ENCODE measurements at places on chromosomes 5 and 9.

DNA sequence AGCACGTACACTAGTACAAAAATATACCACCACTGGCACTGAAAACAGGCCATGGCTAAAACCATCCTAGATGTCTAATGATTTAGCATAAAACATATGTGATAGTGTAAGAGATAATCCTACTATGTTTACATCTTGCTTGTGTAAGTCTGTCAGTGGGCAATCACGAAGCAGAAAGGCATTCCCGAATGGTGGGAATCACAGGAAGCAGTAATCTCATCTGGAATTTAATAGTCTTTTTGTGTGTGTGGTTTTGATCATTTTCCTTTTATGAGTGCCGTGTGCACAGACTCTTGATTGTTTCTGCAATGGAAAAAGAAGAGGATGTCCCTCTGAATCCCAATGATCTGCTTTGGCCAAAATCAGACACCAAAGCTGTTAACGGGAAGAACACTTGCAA, 200.5 kb downstream of the EBF1 start:
- DNase-seq, result no peak

DNA sequence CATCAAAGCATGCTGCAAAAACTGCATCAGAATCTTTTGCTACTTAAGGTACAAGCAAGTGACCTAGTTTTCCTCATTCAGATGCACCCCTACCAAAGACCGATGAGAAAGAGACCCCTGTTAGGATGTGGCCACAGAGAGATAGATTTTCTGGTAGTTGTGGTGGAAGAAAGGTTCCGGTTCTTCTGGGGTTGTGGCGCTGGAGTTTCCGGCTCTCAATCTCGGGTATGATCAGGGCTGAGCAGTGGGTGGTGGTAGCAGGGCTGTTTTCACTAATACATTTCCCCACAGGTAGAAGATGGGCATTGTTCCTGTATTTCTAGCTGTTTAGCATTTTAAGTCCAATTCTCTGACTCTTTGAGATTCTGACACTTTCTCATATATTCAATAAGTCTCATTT, 58.4 kb downstream of the PCSK1 start:
- DNase-seq, result no peak

DNA sequence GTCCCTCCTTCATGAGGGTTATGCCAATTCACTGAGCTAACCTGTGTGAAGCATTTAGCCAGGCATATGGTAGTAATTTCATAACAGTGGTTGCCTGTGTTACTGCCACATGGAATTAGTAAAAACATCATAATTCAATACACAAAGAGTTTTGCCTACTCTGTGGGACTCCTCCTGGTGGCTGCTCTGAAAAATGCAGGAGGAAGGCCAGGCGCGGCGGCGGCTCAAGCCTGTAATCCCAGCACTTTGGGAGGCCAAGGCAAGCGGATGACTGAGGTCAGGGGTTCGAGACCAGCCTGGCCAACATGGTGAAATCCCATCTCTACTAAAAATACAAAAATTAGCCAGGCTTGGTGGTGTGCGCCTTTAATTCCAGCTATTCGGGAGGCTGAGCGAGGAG, 547.3 kb downstream of the CDK5RAP2 start:
- DNase-seq, result no peak

GRCh38 chr9:124137009-124137943, 120.5 kb upstream of the NEK6 start:
- no peak for DNase-seq

GRCh38 chr9:98172604-98173003, 19.8 kb downstream of the CORO2A start:
- DNase-seq, result no peak

- no peak for DNase-seq
Observed at GRCh38 chr9:133275105-133276000, at the start of gene ABO. Gene ABO, minus strand, starts transcription at chr9:133275201.

- no peak for DNase-seq
Observed at GRCh38 chr9:38659538-38659937, 39.1 kb upstream of the ANKRD18A start.

DNA sequence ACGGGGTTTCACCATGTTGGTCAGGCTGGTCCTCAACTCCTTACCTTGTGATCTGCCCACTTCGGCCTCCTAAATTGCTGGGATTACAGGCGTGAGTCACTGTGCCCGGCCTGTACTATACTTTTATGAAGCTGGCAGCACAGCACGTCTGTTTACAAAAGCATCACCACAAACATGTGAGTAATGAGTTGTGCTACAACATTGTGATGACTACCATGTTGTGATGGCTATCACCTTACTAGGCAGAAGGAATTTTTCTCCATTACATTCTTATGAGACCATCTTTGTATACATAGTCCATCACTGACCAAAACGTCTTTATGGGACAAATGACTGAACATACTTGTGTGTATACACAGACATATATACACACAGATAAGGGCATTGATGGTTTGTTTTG, 1019.0 kb downstream of the CDH18 start:
- DNase-seq, result no peak

DNA sequence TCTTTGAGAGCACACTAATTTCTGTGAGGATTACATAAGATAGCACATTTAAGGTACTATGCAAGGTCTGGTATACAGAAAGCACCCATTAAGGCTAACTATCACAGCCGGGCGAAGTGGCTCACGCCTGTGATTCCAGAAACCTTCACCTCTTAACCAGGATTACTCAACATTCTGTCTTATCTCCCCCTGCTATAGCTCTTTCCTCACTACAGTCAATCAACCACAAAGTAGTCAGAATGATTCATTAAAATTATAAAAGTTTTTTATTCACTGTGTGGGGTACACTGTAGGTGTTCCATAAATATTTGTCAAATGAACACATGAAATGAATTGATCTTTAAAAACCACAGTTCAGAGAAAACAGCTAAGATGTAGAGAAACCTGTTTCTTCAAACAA, 48.7 kb downstream of the CHD1 start:
- no peak for DNase-seq

GRCh38 chr9:85553475-85553874, 188.3 kb downstream of the AGTPBP1 start:
- no peak for DNase-seq

- no peak for DNase-seq
Observed at GRCh38 chr5:171201310-171201709, 107.7 kb upstream of the TLX3 start.

- no peak for DNase-seq
Observed at GRCh38 chr9:122821278-122821943, 7.0 kb downstream of the PDCL start.

GRCh38 chr9:6090277-6091210, 75.1 kb upstream of the RANBP6 start:
- DNase-seq, result no peak

GRCh38 chr9:125438506-125439433, 177.1 kb downstream of the GAPVD1 start:
- no peak for DNase-seq

DNA sequence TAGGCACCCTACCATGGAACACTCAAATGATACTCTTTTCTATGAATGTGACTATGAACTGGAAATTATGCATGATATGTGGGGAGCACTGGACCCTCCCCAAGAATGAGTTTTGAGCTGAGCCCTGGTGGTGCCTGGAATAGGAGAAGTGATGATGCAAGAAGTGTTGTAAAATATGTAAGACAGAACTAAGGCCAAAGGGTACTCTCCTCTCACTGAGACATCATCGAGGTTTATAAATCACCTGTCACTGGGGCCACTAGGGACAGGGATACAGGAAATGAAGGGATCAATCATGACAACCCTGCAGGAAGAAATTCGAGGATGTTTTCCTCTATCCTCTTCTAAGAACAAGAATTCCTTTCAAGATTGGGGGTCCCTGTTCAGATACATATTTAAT, 45.4 kb downstream of the PCSK1 start:
- no peak for DNase-seq

- no peak for DNase-seq
Observed at GRCh38 chr9:109132567-109133021, 12.8 kb upstream of the TMEM245 start.

GRCh38 chr5:117769877-117770276, 1195.3 kb upstream of the SEMA6A start:
- DNase-seq, result no peak

DNA sequence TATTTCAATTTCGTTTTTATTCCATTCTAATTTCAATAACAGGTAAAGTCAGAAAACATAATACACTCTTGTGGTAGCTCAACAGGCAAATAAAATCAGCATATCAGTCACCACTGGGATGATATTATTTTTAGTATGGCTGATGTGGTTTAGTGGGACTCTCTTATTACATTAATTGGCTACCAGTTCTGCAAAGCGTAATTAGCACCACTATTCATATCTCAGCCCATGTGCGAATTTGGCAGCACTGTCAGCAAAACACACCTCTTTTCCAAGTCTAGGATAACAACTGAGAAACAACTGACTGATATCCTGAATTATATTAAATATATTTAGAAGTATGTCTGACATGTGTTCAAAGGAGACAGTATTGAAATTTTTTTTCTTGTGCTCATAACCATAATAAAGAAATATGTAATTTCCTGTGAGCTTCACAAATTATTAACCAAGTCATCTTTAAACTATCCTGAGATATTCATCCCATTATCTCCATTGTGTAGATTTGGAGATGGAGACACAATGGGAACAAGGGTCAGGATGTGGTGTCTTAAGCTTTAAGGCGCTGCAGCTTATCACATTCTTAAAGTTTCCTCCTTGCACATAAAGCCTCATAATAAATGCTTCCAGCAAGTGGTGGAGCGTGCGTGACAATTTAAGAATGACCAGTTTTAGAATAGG, 212.4 kb downstream of the TLE1 start:
- no peak for DNase-seq

DNA sequence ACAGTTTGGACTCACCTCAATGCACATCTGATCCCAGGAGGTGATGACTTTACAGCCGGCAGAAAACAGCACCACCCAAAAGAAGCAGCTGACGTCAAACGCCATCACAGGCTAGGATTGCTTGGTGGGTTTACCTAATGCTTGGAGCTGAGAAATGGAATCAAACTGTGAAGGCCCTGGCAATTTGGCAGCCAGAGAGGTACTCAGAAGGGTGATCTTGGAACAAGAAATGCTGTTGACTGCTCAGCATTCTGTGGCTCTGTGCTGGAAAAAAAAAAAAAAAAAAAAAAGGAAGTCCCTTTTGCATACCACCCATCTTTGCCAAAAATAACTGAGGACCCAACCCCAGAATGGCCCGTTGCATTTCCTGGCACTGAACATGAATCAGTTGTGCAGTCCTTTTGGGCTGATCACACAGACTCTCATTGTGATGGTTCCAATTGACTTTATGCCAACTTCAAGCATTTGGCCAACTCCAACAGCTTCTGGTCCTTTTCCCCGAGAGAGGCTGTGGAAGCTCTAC, at the start of gene CD180:
Gene CD180, minus strand, starts transcription at position 263 of the 523 bp plus-strand sequence. Its CDS starts 158 bp downstream, at position 105.
- DNase-seq, result no peak

GRCh38 chr5:172177176-172177575, 10.8 kb downstream of the STK10 start:
- no peak for DNase-seq

DNA sequence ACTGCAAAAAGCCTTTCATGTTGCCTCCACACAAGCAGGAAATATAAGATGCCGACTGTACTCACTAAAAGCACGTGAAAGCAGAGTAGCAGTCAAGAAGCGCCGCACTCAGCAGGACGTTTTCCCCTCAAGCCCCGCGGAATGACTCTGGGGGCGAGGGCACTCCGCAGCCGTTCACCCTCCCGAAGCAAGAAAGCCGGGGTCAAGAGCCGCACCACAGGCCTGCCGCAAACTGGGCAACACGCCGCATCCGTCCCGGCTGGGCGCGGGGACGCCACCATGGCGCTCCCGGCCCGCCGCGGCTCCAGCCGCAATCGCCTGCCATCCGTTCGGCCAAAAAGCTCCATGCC, 364 bp downstream of the RPS6 start:
- peak; percentile 13 for DNase-seq

- no peak for DNase-seq
Observed at GRCh38 chr9:107587191-107587963, 97.8 kb upstream of the KLF4 start.

DNA sequence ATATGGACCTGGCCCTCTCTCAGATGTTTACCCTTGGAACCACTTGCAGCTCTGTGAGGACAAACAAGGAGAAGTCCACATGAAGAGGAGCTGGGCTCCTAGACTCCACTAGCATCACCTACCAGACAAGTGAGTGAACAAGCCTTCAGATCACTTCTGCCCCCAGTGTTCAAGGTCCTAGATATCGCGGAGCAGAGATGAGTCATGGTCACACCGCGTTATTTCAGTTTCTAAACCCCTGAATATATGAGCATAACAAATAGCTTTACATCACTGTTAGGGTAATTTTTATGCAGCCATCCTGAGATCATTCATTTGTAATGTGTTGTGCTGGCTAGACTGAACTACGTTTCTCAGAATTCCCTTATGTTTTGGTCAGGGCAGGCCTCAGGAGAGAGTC, 77.0 kb upstream of the DAP start:
- no peak for DNase-seq

- no peak for DNase-seq
Observed at GRCh38 chr5:136484808-136485325, 119.5 kb upstream of the TRPC7 start.

All from stimulated activated CD4-positive, alpha-beta T cell treated with anti-CD3 and anti-CD28 coated beads, Interleukin-2, amount 100 ng/mL, for 4 hours (primary cell).